ENCODE measurements at places on chromosomes 1 and 21.

DNA sequence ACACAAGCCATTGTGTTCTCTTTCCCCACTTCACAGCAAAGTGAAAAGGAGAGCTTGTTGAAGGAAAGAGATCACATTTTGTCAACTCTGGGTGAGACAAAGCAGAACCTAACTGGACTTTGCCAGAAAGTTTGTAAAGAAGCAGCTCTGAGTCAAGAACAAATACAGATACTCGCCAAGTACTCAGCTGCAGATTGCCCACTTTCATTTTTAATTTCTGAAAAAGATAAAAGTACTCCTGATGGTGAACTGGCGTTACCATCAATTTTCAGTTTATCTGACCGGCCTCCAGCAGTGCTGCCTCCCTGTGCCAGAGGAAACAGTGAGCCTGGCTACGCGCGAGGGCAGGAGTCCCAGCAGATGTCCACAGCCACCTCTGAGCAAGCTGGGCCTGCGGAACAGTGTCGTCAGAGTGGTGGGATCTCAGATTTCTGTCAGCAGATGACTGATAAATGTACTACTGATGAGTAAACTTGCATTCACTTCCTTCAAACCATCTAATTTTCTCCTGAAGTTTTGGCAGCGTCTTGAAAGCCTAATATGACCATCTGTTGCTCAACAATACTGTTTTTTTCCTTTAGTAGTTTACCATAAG lies 43.7 kb downstream of the BACH1 start:
- DNase-seq = peak; percentile 89

- no peak for DNase-seq
These were observed 82.8 kb upstream of the ST6GALNAC5 start for GRCh38 chr1:76784502-76784901.

GRCh38 chr1:157540852-157541251 lies 11.5 kb downstream of the FCRL5 start:
- no peak for DNase-seq

- no peak for DNase-seq
These were observed 2.0 kb downstream of the GFI1 start for GRCh38 chr1:92484472-92485380.

- DNase-seq = no peak
These were observed 131.3 kb upstream of the C1orf21 start for GRCh38 chr1:184255560-184255959.

DNA sequence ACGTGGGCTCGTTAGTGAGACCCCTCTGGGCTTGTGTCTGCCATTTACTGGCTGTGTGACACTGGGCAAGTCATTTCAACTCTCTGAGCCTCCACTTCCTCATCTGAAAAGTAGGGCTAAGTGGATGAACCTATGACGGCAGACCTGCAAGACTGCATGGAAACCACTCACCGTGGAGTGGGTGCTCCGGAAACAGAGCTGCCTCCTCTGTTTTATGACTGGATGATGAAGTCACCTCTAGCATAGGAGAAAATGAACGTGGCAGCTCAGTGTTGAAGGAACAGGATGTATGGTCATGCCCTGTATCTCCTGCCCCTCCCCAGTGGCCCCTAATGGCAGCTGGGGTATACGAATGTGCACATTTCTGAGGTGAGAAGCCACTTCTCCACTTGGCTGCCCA lies 40.5 kb downstream of the STPG1 start:
- DNase-seq = no peak

DNA sequence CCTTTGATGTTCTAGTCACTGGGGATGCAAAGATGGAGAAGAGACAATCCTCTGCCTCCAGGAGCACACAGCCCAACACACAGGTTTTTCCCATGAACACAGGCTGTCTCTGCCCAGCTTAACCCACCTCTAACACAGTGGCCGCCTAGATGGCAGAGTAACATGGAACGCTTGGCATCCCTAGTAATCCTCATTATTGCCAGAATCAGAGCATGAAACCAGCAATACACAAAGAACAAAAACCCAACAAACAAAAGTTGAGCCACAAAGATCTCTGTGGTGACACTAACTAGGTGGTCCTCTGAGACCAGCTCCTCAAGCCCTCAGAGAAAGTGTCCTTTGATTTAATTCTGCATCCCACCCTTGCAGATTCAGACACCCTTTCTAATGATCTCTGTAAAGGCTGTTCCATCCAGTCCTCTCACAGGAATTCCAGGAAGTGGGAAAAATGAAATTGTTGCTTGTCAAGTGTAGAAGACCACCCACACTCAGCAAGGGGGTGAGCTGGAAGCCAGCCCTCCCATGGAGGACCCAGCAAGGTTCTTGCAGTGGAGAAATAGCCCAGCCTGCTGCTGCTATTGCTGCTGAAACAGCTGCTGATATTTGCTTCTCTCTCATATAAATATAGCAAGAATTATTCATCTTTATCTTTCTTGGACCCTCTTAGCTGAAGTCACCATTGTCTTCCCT lies 7.4 kb upstream of the ATP2B4 start:
- no peak for DNase-seq

DNA sequence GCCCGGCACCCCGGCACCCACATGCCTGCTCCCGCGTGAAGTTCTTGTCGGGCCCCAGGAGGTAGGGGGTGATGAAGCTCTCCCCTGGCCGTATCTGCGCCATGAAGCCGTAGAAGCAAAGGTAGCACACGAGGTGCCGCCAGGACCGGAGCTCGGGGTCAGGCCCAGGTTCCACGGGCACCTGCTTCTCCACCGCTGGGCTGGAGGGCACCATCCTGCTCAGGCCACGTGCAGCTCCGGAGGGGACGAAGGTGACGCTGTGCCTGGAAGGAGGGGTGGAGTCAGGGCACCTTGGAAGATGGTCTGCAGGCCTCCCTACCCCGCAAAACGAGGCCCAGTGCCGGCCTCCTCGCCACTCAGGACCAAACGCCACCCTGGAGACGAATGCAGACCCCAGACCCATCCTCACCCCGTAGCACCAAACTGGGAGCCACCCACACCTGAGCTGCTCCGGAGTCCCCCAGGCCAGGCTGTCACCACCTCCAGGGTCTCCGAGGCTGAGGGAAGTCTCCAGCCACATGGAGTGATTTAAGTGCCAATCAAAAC lies 4.4 kb downstream of the SLC19A1 start:
- DNase-seq = no peak

DNA sequence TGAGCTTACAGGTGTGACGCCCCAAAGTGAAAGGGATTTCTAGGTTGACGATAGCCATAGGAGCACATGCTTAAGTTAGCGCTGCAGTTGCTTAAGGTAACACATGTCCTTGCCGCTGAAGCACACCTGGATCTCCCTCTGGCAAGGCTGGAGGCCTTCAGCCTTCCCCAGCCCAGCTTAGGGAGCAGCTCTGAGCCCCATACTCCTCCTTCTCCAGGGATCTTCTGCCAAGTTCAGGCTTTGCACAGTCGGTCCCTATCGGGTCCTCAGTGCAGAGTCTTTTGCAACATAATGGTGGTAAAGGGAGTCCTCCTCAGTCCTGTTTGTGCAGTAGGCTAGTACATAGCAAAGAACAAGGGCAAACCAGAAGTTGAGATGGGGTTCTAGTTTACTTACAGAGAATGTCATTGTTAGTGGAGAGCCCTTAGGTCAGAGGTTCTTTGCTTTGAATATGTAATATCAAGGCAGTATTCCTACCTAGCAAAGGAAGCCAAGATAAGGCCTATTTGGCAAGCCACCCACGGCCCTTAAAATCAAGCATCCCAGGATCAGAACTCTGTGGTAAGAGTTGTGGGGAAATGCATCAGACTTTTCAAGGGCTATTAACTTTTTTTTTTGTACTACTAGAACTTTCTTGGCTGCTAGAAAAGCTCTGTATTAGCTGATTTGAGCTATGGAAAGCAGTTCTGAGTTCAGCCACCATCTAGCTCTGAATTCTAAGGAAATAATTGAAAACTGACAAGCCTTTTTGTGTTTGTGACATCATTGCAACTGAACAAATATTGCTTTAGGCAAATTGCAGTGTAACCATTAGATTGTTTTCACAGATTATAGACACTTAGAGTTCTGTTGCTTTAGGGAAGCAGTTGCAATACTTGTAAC lies 1.4 kb downstream of the EVA1C start:
- DNase-seq = no peak

GRCh38 chr1:224540535-224540934 lies 75.6 kb upstream of the CNIH3 start:
- DNase-seq = no peak

- no peak for DNase-seq
These were observed 6.7 kb downstream of the LDLRAP1 start for GRCh38 chr1:25550155-25550506.

DNA sequence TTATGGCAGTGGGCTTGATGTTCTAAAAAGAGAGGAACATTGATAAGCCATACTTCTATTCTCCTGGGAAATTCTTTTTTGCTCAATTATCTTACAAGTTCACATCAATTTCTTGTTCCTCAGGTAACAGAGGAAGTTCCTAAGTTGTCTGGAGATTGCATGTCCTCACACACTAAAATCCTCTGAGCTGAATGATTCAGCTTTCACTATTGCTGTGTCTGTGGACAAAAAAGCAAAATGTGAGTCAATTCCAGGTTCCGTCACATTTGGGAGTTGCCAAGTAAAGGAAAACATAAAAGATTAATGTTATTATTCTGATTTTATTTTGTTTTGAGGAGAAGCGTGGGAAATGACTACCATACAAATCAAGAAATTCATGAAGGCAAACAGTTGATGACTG lies 316.7 kb downstream of the CHRM3 start:
- no peak for DNase-seq

DNA sequence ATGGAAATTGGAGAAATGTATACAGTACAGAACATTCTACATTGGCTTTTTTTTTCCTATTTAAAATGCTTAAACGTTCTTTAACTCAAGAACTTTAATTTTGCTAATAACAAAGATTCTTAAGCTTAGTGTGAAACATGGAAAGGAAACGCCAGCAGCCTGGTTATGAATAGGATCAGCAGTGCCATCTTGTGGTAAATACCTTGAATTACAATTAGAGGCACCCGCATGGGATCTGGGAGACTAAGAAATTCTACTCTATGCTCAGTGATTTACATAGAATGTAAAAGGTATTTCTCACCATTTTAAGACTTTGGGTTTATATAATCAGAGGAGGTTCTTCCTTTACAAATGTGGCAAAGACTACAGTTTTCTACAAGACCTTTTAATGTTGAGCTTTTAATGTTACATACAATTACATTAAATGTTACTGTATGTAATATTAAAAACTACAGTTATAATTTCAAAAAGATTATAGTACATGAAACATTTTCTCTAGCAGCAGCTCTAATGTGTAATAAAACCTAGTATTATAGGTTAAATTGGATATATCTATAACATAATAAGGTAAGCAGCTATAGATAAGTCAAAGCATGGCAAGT lies 32.1 kb upstream of the APOBEC4 start:
- no peak for DNase-seq

DNA sequence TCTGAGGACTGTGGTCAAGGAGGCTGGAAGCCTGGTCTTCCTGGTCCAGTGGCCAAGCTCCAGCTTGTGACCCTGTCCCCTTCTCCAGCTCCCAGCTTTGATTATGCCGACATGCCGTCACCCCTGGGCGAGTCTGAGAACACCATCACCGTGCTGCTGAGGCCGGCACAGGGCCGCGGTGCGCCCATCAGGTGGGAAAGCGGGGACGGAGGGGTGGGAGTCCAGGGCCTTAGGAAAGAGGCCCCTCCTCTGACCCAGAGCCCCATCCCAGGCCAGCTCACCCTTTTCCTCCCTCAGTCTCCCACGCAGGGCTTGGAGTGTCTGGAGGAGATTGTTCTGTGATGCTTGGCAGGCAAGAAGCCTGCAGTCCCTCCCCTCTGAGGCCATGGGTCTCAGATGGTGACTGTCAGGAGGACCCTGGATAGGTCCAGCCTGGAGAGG lies 43.6 kb downstream of the PTPRU start:
- DNase-seq = no peak

DNA sequence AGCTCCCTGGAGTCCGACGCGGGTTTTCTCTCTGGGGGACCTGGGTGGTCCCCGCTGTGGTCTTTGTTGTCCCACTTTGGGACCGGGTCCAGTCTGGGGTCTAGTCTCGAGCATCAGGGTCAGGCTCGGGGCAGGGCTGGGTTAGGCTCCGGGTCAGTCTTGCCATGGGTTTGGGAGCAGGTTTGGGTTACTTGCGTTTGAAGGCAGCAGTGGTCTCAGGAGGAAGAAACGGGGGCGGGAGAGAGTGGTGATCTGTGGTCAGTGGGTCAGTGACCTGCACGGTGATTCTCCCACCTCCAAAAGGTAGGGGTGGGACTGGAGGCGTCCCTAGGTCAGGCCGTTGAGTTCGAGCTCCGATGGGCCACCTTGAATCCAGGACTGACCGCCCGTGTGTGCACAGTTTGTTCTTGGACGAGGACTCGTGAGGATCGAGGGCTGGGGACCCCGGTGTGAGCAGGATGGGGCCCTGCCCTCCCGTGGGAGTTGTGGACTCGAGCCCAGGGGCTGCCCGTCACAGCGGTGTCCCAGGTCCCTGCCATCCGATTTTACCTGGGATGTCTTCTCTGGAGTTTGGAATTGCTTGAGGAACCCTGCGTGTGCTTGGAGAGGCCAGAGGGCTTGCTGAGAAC lies 2.3 kb downstream of the B3GALT6 start:
- DNase-seq = no peak

DNA sequence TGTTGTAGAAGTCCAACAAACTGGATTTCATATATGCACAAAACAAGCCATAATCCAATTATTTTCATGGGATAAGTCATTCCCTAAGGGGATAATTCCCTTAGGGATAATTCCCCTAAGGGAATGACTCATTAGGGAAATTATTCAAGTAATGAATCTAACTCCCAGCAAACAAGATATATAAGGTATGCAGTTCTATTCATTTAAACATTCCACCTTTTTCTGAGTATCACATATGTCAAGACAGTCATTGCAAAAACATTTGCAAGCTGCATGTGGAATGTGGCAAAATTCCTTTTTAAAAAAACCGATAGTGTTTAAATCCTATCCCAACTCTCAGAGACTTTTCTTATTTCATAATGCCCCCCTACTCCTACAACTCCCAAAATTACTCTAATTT lies 131.2 kb downstream of the AKT3 start:
- peak; percentile 23 for DNase-seq

GRCh38 chr1:230807029-230807428 lies 59.8 kb downstream of the CAPN9 start:
- no peak for DNase-seq

- no peak for DNase-seq
These were observed 27.7 kb downstream of the CAPZB start for GRCh38 chr1:19457607-19458006.

DNA sequence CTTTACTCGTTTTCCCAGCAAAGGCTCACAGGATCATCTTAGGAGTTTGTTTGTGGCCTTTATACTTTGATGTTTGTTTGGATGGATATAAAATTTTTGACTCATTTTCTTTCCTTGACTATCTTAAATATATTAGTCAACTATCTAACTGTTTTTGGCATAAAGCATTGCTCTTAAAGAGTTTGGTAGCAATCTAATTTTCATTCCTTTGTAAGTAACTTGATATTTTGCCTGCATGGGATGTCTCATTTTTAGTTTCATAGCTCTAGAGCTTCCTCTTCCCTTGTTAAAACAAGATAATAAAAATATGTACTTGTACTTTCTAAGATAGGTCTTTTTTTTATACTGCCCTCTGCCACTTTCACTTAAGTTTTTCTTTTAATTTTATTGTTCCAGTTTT lies 161.9 kb downstream of the MAGI3 start:
- DNase-seq = no peak

DNA sequence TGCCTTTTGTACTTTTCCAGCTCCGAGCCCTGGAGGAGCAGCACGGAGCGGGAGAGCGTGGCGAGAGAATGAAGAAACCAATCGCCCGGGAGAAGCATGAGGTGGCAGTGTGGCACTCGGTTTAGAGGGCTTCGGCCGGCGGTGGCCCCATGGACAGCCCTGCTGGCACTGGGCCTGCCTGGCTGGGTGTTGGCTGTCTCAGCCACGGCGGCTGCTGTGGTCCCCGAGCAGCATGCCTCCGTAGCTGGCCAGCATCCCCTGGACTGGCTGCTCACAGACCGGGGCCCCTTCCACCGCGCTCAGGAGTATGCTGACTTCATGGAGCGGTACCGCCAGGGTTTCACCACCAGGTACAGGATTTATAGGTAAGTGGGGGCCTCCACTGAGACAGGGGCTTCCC lies 59.0 kb downstream of the BRINP2 start:
- no peak for DNase-seq

All from GM04504 (cell line).